ENCODE measurements at places on chromosomes 1 and 21. TPM values are rescaled to one million over a fixed set of nuclear protein-coding genes. Genes with fewer than 3 reads are reported as not detected.

The DNASE2B gene
- not detected for total RNA-seq

The TP73 gene
- total RNA-seq = 0.54 TPM

The PPFIA4 gene
- 1.7 TPM for total RNA-seq

The KDF1 gene
- 14.1 TPM for total RNA-seq

DNA sequence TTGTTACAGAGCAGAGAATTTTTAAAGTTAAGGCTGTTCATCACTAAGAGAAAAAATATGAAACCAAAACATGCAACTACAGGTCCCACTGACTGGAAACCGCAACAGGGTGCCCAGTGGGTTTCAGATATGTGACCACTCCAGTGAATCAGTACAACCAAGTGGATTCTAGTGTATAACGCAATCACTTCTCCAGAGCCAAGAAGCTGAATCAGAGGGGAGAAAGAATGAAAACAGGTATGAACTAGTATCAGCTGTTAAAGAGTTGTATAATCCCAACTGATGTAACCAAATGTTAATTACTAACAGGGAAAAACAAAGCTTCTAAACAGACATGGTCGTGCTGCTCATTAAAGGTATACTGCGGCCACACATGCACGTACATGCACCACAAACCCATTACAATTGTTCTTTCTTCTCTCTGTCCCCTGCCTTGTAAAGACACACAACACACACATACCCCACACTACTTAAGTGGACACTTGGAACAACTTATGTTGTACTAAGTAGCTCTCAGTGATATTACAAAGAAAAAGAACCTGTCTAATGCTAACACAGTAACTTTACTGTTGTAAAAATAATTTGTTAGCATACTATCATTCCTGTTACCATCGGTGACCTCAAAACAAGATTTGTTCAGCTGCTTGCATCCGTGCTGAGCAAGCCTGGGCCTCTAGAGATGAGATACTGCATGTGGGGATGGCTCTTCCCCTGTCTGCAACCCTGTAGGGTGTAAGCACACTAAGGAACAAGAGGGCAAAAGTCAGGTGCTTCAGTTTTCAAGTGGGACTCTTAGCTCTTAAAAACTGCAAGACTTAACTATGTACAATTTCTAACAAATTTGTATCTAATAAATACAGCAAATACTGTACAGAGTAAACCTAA lies 74.2 kb downstream of the PTPN14 start:
- no peaks in the 10 kb centered on the region for H3K36me3 ChIP-seq
- peak overlapping the region; percentile 81 for H3K27ac ChIP-seq
- no peaks in the 10 kb centered on the region for H3K27me3 ChIP-seq

GRCh38 chr1:44031252-44032169 lies at the start of gene SLC6A9:
Gene SLC6A9, minus strand, starts transcription at chr1:44031462. Its CDS starts 7,185 bp downstream, at chr1:44024277.
- peak within 1 kb of the TSS; percentile 69 for H3K4me3 ChIP-seq
- peak within 1 kb of the TSS; percentile 79 for H3K27ac ChIP-seq
- H3K4me1 ChIP-seq = no peaks in the 10 kb centered on the region
- no peaks in the 10 kb centered on the region for H3K27me3 ChIP-seq
- DNase-seq = peak; percentile 88

DNA sequence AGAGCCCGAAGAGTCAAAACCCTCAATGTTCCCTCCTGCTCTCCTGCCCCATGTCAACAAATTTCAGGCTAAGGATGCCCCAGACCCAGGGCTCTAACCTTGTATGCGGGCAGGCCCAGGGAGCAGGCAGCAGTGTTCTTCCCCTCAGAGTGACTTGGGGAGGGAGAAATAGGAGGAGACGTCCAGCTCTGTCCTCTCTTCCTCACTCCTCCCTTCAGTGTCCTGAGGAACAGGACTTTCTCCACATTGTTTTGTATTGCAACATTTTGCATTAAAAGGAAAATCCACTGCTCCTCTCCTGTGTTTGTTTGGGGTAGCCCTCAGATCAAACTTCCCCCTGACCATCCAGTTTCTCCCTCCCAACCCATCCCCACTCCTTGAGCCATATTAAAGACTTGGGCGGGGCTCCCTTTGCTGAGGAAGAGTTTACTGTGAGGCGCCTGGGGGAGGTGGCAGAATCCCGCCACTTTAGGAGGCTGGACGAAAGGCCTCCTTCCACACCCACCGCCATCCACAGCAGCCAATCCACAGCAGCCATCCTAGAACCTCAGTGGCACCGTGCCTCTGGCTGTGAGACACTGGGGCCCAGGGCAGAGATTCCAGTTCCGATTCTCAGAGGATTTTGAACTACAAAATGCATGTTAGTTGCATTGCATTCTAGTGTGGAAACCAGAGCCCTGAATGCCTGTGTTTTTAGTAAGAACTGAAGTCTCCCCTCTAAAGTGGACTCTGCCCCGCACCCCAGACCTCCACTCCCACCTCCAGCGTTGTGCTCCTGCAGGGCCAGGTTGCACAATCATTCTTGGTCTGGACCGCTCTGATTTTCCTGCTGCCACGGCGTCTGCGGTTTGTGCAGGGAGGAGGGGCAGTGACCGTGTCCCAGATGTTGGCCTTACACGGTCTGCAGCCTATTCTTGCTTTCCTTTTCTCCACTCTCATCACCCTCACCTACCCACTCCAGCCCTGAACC lies 3.0 kb downstream of the OLFML3 start:
- H3K4me1 ChIP-seq = peaks cover 4% of the 10 kb centered on the region
- no peaks in the 10 kb centered on the region for H3K27me3 ChIP-seq
- no peak overlapping the region for H3K27ac ChIP-seq
- DNase-seq = peak; percentile 51
- H3K36me3 ChIP-seq = no peaks in the 10 kb centered on the region

- peak; percentile 80 for DNase-seq
- H3K27me3 ChIP-seq = no peaks in the 10 kb centered on the region
- no peak overlapping the region for H3K4me3 ChIP-seq
- no peaks in the 10 kb centered on the region for H3K36me3 ChIP-seq
- H3K27ac ChIP-seq = peak overlapping the region; percentile 51
These were observed 7.3 kb upstream of the SAMD11 start for GRCh38 chr1:916173-917075.

GRCh38 chr1:43402089-43402865 lies 12.6 kb downstream of the SZT2 start:
- H3K4me3 ChIP-seq = no peak overlapping the region
- no peaks in the 10 kb centered on the region for H3K4me1 ChIP-seq
- no peak for DNase-seq

- H3K4me1 ChIP-seq = peaks cover 25% of the 10 kb centered on the region
- no peak overlapping the region for H3K4me3 ChIP-seq
- peak; percentile 87 for DNase-seq
- no peak overlapping the region for H3K27ac ChIP-seq
These were observed 46.8 kb upstream of the A3GALT2 start for GRCh38 chr1:33367485-33368405.

All from kidney (tissue), 22 donors.